ENCODE measurements at places on chromosomes 16 and 17. TPM values are rescaled to one million over a fixed set of nuclear protein-coding genes. Genes with fewer than 3 reads are reported as not detected.

Gene FBXO39
- total RNA-seq, result 0.37 TPM

Gene ZDHHC1
- total RNA-seq, result 6.3 TPM

Gene TBCD
- 34.1 TPM for total RNA-seq

Gene NTN1
- 2.9 TPM for total RNA-seq

Gene SECTM1
- 5.5 TPM for total RNA-seq

Gene CAPNS2
- 0.26 TPM for total RNA-seq

Gene ERCC4
- 8.8 TPM for total RNA-seq

Gene CRK
- total RNA-seq, result 127 TPM

Gene GNG13
- total RNA-seq, result not detected

Gene MYH4
- total RNA-seq, result not detected

Gene EEF2KMT
- 7.5 TPM for total RNA-seq

Gene MCRIP1
- total RNA-seq, result 124 TPM

Gene GPRC5B
- total RNA-seq, result 1.8 TPM

Gene ABCC3
- total RNA-seq, result 5.4 TPM

Gene NUDT7
- 8.3 TPM for total RNA-seq

Gene PYDC1
- not detected for total RNA-seq

Gene HSD17B2
- 0.68 TPM for total RNA-seq

Gene PPP1R27
- total RNA-seq, result not detected

Gene VMO1
- 0.92 TPM for total RNA-seq

Gene AANAT
- not detected for total RNA-seq
